Esophagus muscularis mucosa (tissue), 4 donors: ENCODE measurements at places on chromosomes 7 and 10. TPM values are rescaled to one million over a fixed set of nuclear protein-coding genes. Genes with fewer than 3 reads are reported as not detected.

CLDN3 gene
- total RNA-seq: not detected

TMEM213 gene
- total RNA-seq: not detected

ABCB4 gene
- 1.2 TPM for total RNA-seq

CRCP gene
- 51.7 TPM for total RNA-seq

NRP1 gene
- total RNA-seq: 64.4 TPM

ECHDC3 gene
- 7.9 TPM for total RNA-seq

LIPF gene
- total RNA-seq: not detected

FAM13C gene
- 45.1 TPM for total RNA-seq

CPA2 gene
- not detected for total RNA-seq

CLDN15 gene
- total RNA-seq: 5.6 TPM

FRAT1 gene
- 6.1 TPM for total RNA-seq

PTPRZ1 gene
- total RNA-seq: 6.9 TPM

CREB5 gene
- total RNA-seq: 9.5 TPM
